ENCODE measurements at places on chromosomes 16 and 17.

DNA sequence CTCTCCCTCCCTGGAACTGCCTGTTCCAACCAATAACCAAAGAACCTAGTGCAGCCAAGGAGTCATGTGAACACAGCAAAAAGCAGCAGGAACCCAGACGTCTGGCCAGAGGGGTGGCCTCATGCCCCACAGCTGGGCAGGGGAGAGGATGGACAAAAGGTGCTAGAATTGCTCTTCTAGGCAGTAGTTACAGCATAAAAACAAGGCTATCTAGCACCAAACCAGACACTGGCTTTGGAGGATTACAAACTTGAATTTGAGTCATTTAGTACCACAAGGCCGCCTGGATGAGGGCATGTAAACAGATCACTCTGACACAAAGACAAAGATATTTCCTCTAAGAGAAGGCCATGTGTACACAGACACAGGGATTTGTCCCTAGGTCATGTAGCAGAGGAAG lies 423.3 kb upstream of the MAF start:
- DNase-seq, result no peak

- no peak for DNase-seq
Measured at GRCh38 chr17:76929148-76929547, 60.9 kb downstream of the MGAT5B start.

GRCh38 chr16:50538411-50539052 lies 9.7 kb upstream of the NKD1 start:
- DNase-seq, result no peak

GRCh38 chr16:83728492-83728891 lies 79.3 kb upstream of the HSBP1 start:
- no peak for DNase-seq

DNA sequence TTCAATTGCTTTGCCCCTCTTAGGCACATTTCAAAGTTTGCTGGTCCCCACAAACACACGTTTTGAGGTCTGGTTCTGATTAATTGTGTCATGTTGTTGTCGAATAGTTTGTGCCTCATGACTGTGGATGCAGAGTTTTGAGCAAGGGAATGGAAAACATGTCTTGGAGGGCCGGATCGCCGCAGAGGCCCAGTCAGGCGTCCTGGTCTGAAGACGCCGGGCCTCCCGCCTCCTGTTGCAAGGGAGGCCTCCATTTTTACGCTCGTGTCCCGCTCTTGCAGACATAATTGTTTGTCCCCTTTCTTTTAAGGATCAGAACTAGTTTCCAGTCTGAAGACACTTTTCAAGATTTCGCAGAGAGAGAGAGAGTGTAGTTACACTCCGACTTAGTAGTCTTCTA lies 3.2 kb downstream of the NTN1 start:
- no peak for DNase-seq

GRCh38 chr17:55487695-55488432 lies 23.4 kb downstream of the SMIM36 start:
- DNase-seq, result no peak

DNA sequence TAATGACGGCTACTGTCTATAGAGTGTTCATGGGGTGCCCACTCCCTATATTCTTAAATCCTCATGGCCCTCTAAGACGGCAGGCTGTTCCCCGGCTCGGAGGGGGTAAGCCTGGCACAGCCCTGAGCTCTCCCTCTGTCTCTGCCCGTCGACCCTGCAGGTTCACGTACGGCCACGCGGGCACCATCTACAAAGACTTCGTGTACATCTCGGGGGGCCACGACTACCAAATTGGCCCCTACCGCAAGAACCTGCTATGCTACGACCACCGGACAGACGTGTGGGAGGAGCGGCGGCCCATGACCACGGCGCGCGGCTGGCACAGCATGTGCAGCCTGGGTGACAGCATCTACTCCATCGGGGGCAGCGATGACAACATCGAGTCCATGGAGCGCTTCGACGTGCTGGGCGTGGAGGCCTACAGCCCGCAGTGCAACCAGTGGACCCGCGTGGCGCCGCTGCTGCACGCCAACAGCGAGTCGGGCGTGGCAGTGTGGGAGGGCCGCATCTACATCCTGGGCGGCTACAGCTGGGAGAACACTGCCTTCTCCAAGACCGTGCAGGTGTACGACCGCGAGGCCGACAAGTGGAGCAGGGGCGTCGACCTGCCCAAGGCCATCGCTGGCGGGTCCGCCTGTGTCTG lies 13.2 kb downstream of the KLHL36 start:
- DNase-seq, result no peak

DNA sequence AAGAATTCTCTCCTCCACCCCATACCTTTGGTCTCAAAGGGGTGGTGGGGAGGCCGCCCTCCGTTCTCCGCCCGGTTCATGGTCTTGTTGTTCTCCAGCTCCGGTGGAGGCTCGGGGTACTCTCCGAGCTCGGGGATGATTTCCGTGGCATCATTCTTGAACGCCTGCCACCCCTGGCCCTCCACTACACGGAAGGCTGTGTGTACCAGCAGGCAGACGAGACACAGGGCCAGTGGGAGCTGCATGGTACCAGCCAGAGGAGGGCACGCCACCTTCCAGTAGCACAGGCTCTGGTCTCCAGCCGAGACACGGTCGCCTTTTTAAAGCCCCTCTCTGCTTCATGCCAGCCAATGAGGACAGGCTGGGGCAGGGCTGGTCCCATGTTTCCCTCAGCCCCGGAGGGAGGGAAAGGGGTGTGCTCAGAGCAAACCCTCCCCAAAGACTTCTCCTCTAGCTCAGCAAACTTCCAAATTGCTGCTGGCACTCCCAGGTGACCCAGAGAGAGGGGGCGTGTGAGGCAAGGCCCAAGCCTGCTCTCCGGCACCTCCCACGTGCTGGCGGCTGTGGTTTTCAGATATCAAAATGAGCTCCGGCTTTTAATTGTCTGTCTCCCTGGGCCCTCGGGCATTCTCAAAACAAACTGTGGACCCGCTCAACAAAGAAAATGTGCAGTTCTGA lies at the start of gene SOST:
Gene SOST, minus strand, starts transcription at position 295 of the 678 bp plus-strand sequence. Its CDS starts 50 bp downstream, at position 245.
- DNase-seq, result no peak

GRCh38 chr16:31201582-31202413 lies 762 bp downstream of the PYCARD start:
- DNase-seq, result no peak

DNA sequence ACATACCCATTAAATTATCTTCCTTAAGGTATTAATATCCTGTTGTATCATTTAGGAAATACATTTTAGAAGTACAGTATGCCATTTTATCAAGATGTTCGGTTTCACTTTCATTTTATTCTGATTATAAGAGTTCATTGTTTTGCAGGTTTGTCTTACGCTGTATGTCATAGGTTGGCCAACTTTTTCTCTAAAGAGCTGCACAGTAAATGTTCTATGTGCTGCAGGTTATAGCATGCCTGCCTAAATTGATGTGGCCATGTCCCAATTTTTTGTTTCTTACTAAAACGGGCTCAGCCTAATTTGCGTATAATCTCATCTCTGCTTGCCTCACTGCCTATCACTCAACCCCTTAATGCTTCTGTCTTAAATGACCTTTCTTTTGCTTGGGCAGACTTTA lies 126.4 kb downstream of the USP22 start:
- DNase-seq, result no peak

DNA sequence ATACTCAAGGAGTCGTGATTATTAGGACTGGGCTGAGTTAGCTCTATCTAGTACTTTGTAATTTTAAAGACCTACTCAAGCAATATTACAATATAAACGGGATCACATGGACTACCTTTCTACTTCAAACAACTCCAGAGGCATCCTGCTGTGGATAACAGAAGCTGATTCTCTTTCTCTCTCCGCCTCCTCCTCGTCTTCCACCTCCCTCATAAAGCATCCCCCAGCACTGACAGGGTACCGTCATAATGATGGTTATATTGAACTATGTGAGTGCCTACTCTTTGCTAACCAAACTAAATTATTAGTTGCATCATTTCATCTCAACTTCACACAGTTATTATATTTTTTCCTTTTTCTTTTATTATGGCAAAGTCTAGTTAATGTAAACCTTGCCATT lies 165.4 kb upstream of the FOXF1 start:
- DNase-seq, result no peak

DNA sequence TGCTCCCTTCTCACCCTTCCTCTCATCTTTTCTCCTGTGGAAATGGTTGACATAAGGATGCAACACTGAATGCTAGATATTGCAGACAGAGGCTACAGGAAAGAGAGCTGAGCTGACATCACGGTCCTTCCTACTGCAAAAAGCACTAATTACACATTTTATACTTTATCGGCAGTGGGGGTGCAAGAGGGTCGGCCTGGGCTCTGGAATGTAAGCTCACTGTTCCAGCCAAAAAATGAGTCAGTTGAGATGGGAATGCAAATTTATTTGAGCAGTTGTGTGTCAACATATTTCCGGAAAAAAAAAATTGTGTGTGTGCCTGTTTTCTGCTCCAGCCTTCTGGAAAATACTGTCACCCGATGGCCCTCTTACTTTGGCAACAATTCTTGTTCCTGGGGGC lies 14.1 kb upstream of the MRTFB start:
- no peak for DNase-seq
